Amygdala (tissue), 56 donors: ENCODE measurements at places on chromosomes 13 and 19.

DNA sequence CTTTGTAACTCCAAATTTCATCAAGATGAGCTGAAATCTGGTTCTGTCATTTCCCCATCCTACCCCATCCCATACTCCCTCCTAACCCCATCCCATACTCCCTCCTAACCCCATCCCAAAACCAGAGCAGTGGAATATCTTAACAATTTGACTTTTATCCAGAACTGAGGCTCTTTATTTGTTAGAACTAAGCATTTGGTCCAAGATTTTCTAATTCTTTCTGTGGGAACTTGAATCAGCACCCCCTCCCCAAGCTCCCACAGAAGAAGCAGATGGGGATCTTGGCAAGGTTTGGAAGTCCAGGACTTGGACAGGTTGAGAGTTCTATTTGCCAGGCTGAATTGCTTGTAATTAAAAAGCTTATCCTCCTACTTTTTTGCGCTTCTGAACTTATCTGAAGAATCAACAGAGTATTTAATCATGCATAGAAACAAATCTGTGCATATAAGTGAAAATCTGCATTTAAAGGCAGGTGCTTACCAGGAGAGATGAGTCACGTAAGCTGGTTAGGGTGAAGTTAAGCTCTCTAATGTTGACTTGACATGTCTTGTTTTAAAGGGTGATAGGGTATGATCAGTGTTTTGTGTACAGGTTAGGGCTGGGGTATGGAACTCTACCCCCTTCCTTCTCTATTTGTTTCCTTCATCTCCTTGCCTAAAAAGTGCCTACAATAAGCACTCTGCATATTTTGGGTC lies 111.1 kb downstream of the COG6 start:
- DNase-seq = no peak

DNA sequence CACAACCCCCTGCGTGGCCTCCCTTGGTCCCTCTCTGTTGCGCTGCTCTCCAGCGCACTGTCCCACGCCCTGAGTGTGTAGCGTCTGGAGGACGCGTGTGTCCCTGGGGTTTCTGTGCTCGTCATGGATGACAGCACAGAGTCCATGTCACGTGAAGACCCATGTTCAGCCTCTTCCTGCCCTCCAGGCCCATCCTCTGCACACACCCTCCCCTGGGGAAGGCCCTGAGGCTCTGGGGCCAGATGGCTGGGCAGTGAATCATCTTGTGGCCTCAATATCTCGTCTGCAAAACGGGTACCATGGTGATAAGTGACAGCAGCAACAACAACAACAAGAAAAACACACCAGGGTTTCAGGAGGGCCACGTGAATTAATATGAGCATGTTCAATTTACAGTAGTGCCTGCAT lies 71.5 kb upstream of the ARHGEF7 start:
- no peak for DNase-seq

GRCh38 chr19:36421749-36422481 lies 3.5 kb upstream of the ZFP82 start:
- no peak for DNase-seq

DNA sequence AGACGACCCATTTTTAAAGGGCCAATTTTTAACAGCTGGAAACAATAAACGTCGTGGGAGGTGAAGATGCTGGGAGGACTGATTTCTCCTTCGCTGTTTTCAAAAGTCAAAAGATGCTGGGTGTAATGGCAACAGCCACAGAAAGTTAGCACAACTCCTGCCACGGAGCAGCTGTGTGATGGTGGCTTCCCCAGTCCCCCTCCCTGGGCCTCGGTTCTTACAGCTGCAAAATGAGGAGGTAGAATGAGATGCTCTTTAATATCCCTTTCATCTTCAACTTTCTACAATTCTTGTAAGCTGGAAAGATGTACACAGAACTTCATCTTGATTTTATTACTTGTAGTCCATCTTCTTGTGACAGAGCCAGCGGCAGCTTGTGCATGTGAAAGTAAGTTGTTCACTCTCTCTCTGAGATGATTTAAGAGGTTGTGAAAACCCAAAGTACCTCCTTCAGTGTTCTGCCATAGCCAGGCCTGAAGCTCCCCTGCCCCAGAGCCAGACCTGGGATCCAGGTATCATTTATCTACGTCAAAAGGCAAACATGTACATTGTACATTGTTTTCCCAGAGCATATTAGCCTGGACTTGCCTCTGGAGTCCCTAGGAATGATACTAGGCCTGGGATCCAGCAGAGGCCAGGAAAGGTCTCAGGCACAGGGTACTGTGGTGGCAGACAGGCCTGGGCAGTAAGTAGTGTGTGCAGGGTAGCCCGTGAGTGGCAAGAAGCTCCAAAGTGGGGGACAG lies 3.4 kb upstream of the UBE2L5 start:
- DNase-seq = no peak

DNA sequence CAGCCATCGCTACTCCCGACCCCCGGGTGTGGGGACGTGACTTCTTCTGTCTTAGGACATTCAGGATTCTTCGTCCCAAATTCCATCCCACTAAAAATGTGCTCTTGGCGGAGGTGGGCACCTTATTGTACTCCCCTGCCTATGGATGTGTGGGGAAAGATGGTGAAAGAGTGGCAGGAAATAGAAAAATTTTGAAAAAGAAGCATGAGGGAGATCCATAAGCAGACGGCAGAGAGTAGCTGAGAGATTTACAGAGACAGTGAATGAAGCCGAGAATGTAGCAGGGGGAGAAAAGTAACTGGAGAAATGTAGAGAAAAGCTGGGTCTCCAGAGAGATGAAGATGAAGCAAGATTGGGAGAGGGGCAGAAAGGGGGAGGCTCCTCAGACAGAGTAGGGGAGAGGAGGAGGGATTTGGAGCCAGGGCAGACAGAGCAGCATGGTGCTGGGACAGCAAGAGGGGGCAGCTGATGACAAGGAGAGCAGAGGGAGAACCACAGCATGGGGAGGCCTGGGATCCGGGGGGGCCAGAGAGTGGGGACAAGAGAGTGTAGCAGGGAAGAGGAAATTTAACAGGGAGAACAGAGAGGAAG lies 843 bp downstream of the ZNF610 start:
- no peak for DNase-seq

DNA sequence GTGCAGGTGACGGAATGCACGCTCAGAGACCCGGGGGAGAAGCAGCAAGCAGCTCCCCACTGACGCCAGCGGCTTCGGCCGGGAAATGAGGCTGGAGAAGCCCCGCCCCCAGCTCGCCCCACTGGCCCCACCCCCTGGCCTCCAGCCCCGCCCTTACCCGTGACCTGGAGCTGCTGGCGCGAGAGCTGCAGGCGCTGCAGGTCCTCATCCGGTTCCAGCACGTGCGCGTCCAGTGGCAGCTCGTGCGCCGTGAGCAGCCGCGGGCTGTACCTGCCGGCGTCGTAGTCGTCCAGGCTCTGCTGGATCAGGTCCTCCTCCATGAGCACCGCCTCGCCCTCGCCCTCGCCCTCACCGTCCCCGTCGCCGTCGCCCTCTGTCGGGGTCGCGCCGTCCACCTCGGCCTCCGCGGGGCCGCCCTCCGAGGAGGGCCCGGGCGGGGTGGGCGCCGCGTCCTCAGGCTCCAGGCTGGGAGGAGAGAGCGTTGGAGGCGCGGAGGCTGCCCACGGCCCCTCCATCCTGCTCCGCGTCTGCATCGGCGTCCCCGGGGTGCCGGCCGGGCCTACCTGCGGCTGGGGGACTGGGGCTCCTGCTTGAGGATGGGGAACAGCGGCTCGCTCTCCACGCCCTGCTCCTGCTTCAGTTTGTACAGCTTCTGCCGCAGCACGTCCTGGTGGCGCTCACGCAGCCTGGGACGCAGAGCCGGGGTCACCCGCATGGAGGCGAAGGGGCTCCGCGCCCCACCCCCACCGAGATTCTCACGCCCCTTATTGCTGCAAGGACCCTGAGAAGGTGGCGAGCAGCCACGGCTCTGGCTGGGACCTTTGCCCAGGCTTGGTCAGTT lies 6.4 kb upstream of the TBXA2R start:
- DNase-seq = no peak

DNA sequence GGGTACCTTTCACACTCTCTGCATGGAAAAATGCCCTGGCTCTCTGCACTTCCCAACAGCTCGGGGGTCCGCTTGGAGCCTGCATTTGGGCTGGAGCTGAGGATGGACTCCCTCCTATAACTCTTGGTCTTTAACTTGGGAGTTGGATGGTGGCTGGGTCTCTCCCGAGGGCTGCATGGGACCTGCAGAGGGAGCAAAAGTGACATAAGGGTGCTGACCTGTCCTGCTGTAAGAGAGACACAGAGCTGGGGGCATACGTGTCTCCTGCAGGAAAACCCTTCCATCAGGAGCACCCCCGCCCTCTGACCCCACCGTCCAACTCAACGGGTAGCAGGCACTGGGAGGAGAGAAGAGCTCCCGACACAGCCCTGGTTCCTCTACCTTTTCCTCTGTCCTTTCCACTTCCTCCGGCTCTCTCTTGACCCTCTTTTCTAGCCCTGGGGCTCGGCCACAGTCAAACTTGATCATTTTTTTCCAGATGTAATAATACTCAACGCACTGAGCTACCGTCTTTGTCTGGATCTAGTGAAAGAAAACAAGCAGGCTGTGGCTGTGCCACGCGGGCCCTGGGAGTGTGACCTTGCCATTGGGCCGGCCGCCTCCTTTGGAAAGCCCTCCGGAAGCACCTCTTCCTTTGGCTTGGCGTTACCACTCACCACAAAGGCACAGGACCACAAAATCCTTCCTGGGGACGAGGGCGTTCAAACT lies 6.8 kb upstream of the NAPA start:
- no peak for DNase-seq

- DNase-seq = no peak
Observed at GRCh38 chr13:25689539-25689938, 317.8 kb downstream of the ATP8A2 start.

- no peak for DNase-seq
Observed at GRCh38 chr13:112012016-112012704, 54.8 kb upstream of the SOX1 start.
